ENCODE measurements at places on chromosomes 13 and 19.

DNA sequence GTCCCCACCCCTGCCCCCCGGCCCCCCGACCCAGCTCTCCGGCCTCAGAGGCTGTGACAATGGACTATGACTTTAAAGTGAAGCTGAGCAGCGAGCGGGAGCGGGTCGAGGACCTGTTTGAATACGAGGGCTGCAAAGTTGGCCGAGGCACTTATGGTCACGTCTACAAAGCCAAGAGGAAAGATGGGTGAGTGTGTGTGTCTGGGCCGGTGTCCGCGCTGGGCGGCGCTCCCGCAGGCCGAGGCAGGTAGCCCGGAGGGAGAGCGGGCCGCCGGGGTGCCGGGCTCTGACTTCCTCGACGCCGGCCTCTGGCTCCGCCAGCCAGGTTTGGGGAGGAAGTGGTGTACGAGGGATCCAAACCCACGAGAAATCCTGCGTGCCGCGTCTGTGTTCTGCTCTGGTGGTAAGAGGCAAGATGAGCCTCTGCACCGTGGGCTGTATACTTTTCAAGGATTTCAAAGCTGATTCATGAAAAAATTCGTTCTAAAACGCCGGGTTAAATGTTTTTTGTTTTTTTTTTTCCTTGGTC, 718 bp downstream of the CDK8 start:
- peak; percentile 23 for DNase-seq

DNA sequence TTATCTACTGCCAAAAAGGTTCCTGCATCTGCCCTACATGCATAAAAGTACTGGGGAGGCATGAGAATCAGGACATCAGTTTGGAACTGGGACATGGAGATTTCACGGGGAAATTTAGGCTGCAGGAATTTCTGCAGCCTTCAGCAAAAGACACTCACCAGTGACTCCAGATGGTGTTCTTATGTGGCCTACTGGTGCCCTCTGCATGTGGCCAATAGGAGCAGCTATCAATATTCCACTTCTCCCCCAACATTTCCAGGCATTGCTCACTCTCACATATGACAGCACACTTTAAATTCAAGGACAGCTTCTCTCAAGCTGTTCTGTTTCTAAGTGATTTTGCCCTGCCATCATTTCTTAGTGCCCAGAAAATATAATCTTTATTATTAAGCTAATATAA, 570.5 kb upstream of the ARGLU1 start:
- DNase-seq, result no peak

GRCh38 chr13:33362986-33363727, 77.6 kb upstream of the STARD13 start:
- DNase-seq, result no peak

GRCh38 chr19:5588441-5588840, 20.7 kb upstream of the TINCR start:
- no peak for DNase-seq

- no peak for DNase-seq
These were observed 43.9 kb downstream of the GAS6 start for GRCh38 chr13:113819731-113820715.

DNA sequence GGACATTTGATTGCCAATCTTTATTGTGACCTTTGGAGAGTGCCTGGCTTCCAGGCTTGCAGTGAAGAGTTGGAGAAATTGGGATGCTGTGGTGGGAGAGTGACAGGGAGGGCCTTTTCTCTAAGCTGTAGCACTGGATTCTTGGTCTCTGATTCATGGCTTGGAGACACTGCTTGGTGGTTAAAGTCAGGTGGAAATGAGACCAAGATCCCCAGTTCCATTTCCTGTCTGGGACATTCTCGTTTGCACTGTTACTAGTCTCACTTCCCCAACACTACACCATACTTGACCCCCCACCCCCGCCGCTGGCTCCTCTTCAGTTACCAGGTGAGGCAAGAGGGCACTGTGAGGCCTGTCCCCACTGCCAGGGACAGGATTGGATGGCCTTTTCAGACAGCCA, 2.9 kb downstream of the SUPT5H start:
- no peak for DNase-seq

DNA sequence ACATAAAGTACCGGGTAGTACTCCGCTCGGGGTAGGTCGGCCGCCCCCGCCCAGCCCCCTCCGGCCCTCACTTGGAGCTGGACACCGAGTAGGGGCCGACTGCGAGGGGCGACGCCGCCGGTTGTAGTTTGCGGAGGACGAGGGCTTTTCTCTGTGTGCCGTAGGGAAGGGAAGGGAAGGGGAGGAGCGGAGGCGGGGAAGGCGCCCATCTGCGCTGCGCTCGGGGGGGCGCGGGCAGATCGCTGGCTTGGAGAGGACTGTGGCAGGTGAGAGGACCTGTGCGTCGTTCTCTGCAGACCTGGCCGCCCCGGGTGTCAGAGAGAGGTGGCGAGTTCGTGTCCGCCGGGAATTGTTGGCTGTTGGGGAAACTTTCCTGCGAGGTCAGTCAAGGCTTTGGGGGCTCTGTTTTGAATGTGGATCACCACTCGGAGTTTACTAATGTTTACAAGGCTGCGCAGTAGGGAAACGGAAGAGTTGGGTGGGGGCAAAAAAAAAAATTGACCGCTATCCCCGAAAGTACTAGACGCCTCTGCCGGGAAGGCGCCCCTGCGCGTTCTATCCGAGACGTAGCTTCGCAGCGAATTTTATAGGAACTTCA, 1.4 kb downstream of the ING1 start:
- DNase-seq, result peak; percentile 32

DNA sequence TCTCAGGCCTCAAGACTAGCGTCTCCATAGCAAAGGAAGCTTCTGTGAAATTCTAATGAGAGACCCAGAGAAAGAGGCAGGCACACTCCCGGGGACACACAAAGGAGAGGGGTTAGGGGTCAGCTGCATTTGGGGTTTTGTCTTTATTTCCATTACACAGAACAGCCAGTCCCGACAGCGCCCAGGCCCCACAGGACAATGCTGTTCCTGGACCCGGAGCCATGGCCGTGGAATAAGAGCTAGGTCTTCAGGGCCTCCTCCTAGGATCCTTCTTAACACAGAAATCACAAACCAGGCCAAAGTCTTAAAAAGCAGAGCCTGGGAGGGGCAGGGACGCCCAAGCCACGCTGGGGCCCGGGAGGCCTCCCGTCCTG, 22.8 kb downstream of the KCTD15 start:
- no peak for DNase-seq

GRCh38 chr19:39936622-39937021, 2.2 kb upstream of the FCGBP start:
- DNase-seq, result no peak

GRCh38 chr13:48448959-48449614, 36.2 kb upstream of the LPAR6 start:
- no peak for DNase-seq

DNA sequence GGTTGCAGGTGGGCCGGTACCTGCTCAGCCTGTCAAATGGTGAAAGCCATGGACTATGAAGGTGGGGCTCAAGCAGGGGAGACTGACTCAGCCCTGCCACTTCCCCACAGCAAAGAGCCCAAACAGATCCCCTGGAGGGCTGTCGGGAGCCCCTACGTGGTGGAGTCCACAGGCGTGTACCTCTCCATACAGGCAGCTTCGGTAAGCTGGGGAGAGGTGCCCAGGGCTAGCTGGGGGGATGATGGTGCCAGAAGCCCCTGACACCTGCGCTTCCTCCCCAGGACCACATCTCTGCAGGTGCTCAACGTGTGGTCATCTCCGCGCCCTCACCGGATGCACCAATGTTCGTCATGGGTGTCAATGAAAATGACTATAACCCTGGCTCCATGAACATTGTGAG, 3.2 kb upstream of the TMEM147 start:
- DNase-seq, result no peak

GRCh38 chr19:46442808-46443450, 14.2 kb upstream of the PNMA8C start:
- DNase-seq, result no peak

All from stimulated activated CD4-positive, alpha-beta T cell treated with anti-CD3 and anti-CD28 coated beads, Interleukin-15, amount 100 ng/mL, for 1 hour (primary cell).